Fibroblast of upper back skin (primary cell): ENCODE measurements at places on chromosomes 5 and 9.
A peak's percentile ranks its signal among the peaks of the same experiment; 100 is the strongest.

GRCh38 chr5:177301503-177302165, 1.9 kb downstream of the RAB24 start:
- no peak for DNase-seq

DNA sequence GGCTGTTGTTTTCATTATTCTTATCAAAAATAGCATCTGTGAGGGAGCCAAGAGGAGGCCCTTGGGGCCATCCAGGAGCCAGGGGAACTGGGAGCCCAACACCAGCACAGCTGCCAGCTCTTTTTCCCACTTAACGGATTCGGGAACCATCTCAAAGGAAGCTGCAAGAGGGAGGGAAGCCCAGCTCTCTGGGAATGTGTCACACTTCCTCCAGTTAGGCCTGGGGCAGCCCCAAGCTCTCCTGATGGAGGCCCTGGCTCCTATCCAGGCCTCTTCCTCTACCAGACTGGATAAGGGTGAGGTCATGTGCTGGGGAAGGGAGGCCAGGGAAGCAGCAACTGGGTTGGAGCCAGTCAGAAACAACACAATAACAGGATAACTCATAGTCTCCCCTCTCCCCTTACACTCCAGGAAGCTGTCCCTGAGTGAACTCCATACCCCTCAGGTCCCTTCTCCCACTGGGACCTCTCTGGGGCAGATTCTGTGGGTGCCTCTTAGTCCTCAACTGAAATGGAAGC, 12.7 kb downstream of the CSF2 start:
- peak; percentile 95 for DNase-seq

DNA sequence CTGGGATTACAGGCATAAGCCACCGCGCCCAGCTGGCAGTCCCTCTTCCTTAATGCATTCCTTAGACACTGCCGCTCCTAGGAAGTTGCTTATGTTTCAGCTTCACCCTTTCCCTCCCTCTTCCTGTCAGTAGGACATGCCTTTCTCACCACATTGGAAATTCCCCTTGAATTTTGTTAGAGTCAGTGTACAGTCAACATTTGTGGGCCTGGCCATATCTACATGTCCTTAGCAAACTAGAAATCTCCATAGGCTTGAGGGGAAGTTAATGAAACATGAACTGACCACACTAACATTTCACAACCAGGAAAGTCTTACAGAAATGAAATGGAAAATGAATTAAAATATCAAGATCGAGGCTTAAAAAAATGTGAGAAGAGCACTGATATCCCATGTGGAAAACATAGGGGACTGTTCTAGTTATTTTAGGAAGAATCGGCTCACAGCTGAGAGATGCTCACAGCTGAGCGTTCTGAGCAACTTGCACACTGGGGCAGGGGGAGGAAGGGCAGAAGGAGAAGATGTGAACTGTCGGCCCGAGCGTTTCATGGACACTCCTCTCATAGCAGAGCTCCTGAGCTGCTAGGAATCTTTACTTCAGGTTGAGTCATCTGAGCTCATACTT, 21.1 kb upstream of the LVRN start:
- DNase-seq = peak; percentile 95

DNA sequence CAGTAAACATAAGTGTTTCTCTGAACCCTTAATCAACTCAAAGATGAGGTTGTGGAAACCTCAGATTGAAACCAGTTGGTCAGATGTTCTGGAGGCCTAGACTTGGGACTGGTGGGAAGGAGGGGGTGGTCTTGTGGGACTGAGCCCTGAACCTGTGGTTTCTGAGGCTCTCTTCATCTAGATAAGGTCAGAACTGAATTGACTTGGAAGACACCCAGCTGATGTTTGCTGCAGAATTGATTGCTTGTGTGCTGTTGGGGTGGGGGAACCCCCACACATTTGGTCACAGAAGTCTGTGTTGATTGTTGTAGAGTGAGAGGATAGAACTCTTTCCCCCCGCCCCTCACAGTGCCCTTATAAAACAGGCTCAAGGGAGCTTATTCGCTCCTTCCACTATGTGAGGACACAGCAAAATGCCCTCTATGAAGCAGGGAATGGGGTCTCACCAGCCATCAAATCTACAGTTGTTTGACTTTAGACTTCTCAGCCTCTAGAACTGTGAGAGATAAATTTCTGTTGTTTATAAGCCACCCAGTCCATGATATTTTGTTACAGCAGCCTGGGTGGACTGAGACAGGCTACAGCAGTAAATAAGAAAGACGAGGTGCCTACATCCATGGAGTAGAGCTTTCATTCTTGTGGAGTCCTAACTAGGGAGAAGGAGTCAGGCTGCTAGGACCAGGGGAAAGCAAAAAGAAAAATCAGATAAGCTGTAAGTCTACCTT, 25.7 kb upstream of the UGCG start:
- DNase-seq = no peak

GRCh38 chr9:114497236-114497635, 8.0 kb downstream of the WHRN start:
- no peak for DNase-seq

DNA sequence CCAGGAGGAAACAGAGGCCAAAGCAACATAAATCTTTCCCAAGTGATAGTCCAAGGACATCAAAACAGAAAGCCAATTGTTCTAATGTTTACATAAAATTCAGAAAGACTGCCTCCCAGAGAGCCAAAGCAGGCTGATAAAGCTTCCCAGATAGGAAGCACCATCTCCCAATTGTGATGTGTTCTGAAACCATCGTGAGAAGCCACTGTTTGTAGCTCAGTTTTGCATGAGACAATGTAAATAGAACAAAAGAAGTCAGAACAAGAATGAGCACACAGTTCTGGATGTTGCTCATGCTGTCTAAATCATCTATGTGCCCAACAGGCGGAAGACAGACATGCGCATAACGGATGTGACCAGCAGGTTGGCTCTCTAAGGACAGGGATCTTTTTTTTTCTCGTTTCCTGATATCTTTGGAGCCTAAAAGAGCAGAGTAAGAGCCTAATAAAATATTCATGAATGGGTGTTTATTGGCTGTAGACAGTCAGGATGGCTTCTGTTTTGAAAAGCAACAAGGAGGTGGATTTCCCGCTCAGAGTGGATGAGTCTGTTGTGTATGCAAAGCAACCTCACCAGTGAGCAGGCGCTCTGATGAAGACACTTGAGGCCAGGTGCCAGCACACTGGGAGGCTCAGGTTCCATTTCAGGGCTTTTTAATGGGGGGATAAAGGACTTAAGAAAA, 113.6 kb downstream of the GNA14 start:
- no peak for DNase-seq

DNA sequence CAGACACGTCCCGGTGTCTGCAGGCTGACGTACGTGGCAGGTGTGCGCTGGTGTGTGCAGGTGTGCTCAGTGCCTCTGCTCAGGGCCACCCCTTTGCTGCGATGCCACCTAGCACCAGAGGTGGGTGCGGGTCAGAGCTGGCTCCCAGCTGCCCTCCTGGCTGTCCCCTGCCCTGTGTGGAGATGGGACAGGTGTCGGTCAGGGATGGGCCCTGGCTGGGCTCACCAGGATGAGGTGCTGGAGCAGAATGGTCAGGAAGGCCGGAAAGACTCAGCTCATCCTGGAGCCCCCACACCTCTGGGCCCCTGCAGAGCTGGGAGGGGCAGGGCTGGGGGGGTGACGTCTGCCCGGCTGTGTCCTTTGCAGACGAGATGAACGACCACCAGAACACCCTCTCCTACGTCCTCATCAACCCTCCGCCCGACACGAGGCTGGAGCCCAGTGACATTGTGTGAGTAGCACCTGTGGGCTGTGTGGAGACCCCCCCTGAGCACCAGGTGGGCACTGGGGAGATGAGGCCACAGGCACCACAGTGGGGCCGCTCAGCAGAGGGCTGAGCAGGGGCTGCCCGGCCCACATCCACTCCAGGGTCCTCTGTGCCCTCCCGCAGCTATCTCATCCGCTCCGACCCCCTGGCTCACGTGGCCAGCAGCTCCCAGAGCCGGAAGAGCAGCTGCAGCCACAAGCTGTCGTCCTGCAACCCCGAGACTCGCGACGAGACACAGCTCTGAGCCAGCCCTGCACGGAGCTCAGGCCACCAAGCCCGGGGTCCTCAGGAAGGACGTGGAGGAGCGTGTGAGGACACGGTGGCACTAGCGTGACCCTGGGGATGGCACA, 89.7 kb downstream of the KCNT1 start:
- DNase-seq = no peak

GRCh38 chr9:4016789-4017188, 283.1 kb downstream of the GLIS3 start:
- no peak for DNase-seq

DNA sequence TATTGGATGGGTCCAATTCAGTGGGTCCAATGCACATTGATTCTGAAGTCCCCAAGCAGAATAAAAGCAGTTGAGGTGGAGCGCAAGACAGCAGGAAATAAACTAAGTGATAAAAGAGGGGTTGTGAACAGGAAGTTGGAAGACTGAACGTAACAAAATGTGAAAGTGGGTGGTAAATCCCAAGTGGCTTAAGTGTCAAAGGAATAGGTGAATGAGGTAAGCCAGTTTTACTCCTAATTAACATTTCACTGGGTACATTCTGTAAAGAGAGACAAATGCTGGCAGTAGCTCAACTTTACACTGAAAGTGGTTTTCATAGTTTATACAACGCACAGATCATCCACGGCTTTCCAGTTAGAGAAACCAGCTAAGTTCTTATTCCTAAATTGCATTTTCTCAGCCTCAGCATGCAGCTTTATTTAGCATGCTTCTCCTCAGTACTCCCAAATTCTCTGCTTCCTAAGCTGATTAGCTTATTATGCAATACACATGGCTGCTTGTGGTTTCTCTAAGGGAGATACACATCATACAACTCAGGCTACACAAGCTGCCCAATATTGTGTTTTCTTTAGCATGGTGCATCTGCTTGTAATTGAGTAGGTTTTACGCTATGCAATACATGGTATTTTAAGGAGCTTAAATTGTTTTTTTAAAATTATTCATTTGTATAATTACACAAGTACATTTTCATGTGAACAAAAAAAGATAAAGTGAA, 34.2 kb upstream of the HSD17B4 start:
- DNase-seq = peak; percentile 84

DNA sequence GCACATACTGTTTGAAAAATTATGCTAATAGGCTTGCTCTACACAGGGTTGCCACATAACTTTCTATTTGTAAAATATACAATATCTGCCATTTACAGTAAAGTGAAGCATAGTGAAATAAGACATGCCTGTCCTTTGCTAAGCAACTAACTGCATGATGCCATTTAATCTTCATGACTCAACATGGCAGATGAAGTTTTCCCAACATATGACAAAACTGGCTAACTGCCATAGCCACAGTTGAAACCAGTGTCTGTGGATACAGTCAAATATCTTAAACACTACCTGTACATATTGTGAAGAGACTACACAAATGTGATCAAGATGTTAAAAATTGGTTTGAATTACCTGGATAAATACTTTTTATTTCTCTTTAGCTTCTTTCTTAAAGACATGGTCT, 3.1 kb upstream of the DMAC1 start:
- peak; percentile 57 for DNase-seq

- no peak for DNase-seq
Observed at GRCh38 chr9:14348373-14349145, 34.6 kb upstream of the NFIB start.
